ENCODE measurements at places on chromosomes 3 and 15. TPM values are rescaled to one million over a fixed set of nuclear protein-coding genes. Genes with fewer than 3 reads are reported as not detected.
A peak's percentile ranks its signal among the peaks of the same experiment; 100 is the strongest.

The DNASE1L3 gene
- total RNA-seq: not detected

The CTXN2 gene
- not detected for total RNA-seq

The RTP1 gene
- not detected for total RNA-seq

The CASR gene
- total RNA-seq: not detected

The FAM81A gene
- not detected for total RNA-seq

The PRSS50 gene
- not detected for total RNA-seq

The CIP2A gene
- total RNA-seq: 9.0 TPM

The RPL14 gene
- 1,629 TPM for total RNA-seq

The RASGRP1 gene
- 0.26 TPM for total RNA-seq

The CIB2 gene
- 7.6 TPM for total RNA-seq

The IL12A gene
- total RNA-seq: not detected

The ADIPOQ gene
- total RNA-seq: not detected

DNA sequence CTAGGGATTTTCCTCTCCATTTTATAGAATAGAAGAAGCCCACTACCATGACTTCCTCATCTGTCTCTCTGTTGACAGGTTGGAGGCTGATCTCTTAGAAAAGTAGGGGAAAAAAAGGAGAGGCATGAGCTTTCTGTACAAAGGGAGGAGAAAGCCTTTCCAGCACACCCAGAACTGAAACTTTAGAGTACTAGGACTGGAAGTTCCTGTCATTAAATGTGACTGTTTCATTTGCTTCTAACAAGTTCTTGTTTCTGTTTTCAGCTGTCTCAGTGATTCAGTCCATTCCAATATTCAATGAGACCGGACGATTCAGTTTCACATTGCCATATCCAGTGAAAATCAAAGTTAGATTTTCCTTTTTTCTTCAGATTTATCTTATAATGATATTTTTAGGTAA, 39.0 kb downstream of the INTS14 start:
- peaks cover 8% of the 10 kb centered on the region for H3K4me1 ChIP-seq
- no peaks in the 10 kb centered on the region for H3K27me3 ChIP-seq
- no peak overlapping the region for H3K27ac ChIP-seq
- H3K36me3 ChIP-seq: peaks cover 49% of the 10 kb centered on the region
- no peak overlapping the region for H3K4me3 ChIP-seq

DNA sequence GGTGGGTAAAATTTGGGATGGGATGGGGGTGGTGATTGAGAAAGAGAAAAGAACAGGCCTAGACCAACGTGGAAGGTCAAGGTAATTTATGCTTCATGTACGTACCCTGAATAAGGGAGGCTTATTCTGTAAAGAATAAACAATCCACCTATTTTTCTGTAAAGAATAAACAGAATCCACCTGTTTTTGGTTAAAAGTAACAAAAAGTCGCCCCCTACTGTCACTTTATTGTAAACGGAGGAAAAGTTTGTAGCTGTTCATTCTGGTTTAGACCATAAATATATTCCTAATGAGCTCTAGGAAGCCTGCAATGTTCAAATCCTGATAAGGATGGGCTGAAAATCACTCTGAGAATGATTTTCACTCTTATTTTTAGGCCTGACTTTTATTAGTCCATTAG, 23.5 kb upstream of the SQOR start:
- no peak overlapping the region for H3K27ac ChIP-seq
- no peaks in the 10 kb centered on the region for H3K27me3 ChIP-seq
- H3K4me1 ChIP-seq: peaks cover 8% of the 10 kb centered on the region
- no peak for DNase-seq

GRCh38 chr15:66149871-66150270, 103.7 kb downstream of the MEGF11 start:
- no peaks in the 10 kb centered on the region for H3K36me3 ChIP-seq
- H3K27me3 ChIP-seq: peaks cover 65% of the 10 kb centered on the region
- no peak overlapping the region for H3K27ac ChIP-seq
- no peak for DNase-seq

DNA sequence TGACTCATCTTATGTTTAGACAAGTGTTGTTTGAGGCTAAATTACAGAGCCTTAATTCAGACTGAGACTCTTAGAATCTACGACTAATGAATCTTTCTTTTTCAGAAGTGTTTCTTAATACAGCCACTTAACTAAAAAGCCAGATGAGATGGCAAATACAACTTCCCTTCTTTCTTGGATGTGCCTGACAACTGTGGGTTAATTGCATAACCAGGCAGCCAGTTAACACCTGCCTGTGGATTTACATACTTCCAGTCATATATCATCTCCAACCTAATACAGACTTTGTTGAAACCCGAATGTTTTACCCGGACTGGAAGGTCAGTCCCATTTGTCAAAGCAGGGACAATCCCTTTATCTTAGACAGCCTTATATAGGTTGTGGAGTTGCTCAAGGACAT, 297.6 kb downstream of the VPS13C start:
- H3K27me3 ChIP-seq: no peaks in the 10 kb centered on the region
- no peak overlapping the region for H3K27ac ChIP-seq
- no peaks in the 10 kb centered on the region for H3K36me3 ChIP-seq

GRCh38 chr3:197730200-197730599, 6.5 kb downstream of the RUBCN start:
- H3K27me3 ChIP-seq: no peaks in the 10 kb centered on the region
- H3K27ac ChIP-seq: peak overlapping the region; percentile 91
- peaks cover 3% of the 10 kb centered on the region for H3K36me3 ChIP-seq
- peaks cover 15% of the 10 kb centered on the region for H3K4me1 ChIP-seq
- no peak for DNase-seq

GRCh38 chr3:127254730-127255129, 33.1 kb downstream of the PRR20G start:
- H3K27ac ChIP-seq: no peak overlapping the region
- no peaks in the 10 kb centered on the region for H3K4me1 ChIP-seq
- peak; percentile 60 for DNase-seq

DNA sequence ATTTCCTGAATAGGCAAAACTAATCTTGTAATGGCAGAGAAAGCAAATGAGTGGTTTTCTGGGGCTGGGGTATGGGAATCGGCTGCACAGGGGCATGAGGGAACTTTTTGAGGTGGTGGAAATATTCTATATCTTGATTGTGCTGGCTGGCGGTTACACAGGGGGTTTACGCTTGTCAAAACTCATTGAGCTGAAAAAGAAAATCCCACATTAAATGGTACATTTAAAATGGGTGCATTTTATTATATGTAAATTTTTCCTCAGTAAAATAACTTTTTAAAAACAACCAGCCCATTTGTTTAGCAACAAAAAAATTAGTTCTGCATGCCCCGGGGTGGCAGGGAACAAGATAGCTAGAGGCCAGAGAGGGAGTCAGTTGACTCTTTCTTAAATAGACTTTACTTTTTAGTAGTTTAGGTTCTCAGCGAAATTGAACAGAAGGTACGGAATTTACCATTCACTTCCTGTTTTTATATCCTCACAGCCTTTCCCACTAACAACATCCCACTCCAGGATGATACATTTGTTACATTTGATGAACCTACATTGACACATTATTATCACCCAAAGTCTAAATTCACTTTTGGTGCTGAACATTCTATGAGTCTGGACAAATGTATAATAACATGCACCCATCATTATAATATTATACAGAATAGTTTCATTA, 41.2 kb upstream of the BCL2A1 start:
- peaks cover 2% of the 10 kb centered on the region for H3K4me1 ChIP-seq
- no peak overlapping the region for H3K4me3 ChIP-seq
- no peaks in the 10 kb centered on the region for H3K36me3 ChIP-seq
- no peaks in the 10 kb centered on the region for H3K27me3 ChIP-seq
- no peak overlapping the region for H3K27ac ChIP-seq
- no peak for DNase-seq

GRCh38 chr3:159964166-159964973, 24.3 kb upstream of the IL12A start:
- no peak for DNase-seq
- H3K27me3 ChIP-seq: no peaks in the 10 kb centered on the region
- H3K4me1 ChIP-seq: peaks cover 12% of the 10 kb centered on the region
- no peaks in the 10 kb centered on the region for H3K36me3 ChIP-seq
- no peak overlapping the region for H3K4me3 ChIP-seq

- peak overlapping the region; percentile 95 for H3K27ac ChIP-seq
- peaks cover 2% of the 10 kb centered on the region for H3K36me3 ChIP-seq
- peaks cover 27% of the 10 kb centered on the region for H3K4me1 ChIP-seq
- H3K27me3 ChIP-seq: no peaks in the 10 kb centered on the region
- no peak overlapping the region for H3K4me3 ChIP-seq
Observed at GRCh38 chr3:24145481-24145880, 200.4 kb downstream of the NR1D2 start.

- no peak overlapping the region for H3K4me3 ChIP-seq
- DNase-seq: no peak
- no peaks in the 10 kb centered on the region for H3K27me3 ChIP-seq
- peaks cover 5% of the 10 kb centered on the region for H3K36me3 ChIP-seq
- H3K4me1 ChIP-seq: peaks cover 71% of the 10 kb centered on the region
Observed at GRCh38 chr3:29690686-29691353, 409.9 kb downstream of the RBMS3 start.

DNA sequence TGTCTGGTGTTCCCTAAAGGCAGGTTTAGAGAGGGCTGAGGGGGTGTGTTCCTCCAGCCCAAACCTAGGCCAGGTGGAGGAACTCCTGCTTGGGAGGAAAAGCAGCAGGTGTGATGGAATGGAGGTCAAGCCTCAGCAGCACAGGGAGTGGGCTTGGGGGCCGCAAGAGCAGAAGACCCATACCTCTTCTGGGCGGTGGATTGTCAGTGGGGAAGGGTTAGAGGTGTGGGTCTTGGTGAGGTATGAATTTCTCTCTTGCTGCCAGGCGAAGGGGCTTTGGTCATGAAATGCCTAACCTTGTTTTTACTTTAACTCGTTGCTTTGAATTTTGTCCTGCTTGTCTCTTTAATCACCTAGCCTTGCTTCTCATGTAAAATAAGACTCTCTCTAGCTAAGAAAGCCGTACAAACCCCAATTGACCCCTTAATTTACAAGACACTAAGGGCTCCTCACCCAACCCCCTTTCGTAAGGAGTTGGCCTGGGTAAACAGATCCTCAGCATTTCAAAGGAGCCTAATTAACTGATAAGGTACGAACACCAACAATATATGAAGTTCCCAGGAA, 38.9 kb downstream of the DHX30 start:
- no peaks in the 10 kb centered on the region for H3K27me3 ChIP-seq
- H3K36me3 ChIP-seq: peaks cover 38% of the 10 kb centered on the region

DNA sequence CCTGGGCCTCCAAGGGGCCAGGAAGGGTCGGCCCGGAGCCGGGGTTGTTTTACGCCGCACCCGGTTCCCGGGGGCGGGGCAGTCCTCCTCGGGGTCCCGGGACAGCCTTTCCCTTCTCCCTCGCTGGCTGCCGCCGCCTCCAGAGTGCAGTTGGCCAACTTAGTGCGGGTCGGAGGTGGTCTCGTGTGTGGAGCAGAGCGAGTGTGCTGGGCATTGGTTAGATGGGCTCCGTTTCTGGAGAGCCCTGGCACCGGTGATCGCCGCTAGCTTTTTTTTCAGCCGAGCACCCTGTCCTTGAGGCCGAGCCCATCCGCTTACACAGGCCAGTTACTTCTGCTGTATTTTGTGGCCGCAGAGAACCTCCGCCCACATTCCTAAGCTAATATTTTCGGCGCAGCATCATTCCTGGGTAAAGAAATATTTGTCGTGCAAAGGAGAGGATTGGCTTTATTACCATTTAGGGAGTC, 585 bp downstream of the KIF23 start:
- H3K4me3 ChIP-seq: peak overlapping the region; percentile 88
- no peaks in the 10 kb centered on the region for H3K27me3 ChIP-seq
- DNase-seq: no peak
- H3K27ac ChIP-seq: peak overlapping the region; percentile 87
- H3K36me3 ChIP-seq: peaks cover 3% of the 10 kb centered on the region

- DNase-seq: no peak
- H3K4me3 ChIP-seq: no peak overlapping the region
- peaks cover 24% of the 10 kb centered on the region for H3K27me3 ChIP-seq
- no peaks in the 10 kb centered on the region for H3K36me3 ChIP-seq
- H3K27ac ChIP-seq: no peak overlapping the region
Observed at GRCh38 chr3:63354160-63354559, 76.1 kb downstream of the SYNPR start.

DNA sequence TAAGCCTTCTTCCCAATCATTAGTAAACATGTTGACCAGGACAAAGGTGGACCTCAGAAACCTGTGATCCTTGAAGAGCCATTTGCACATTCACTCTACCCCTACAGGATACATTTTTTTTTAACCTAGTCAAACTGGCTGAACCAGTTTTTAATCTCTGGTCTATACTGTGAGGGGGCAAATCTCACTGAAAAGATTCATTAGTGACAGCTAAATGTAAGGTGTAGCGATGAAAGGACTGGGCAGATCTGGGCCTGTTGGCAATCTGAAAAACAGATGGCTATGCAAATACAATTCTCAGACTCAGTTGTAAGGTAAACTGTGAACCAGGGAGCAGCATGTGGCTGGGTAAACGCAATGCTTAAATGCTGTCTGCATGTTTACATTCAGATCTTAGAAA, 75.6 kb upstream of the SNTN start:
- no peak overlapping the region for H3K27ac ChIP-seq
- no peak for DNase-seq
- peaks cover 3% of the 10 kb centered on the region for H3K27me3 ChIP-seq
- H3K4me3 ChIP-seq: no peak overlapping the region

DNA sequence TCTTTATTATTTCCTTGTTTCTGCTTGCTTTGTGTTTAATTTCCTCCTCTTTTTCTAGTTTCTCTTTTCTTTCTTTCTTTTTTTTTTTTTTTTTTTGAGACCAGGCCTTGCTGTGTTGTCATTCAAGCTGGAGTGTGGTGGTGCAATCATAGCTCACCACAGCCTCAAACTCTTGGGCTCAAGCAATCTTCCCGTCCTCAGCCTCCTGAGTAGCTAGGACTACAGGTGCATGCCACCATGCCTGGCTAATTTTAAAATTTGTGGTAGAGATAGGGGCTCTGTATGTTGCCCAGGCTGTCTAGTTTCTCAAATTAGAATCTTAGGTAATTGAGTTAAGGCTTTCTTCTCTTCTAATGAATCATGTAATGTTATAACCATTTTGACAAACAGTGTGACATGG, 22.4 kb downstream of the SLMAP start:
- peak overlapping the region; percentile 27 for H3K27ac ChIP-seq
- H3K4me1 ChIP-seq: peaks cover 15% of the 10 kb centered on the region
- H3K4me3 ChIP-seq: no peak overlapping the region
- no peaks in the 10 kb centered on the region for H3K36me3 ChIP-seq

- no peak for DNase-seq
- H3K36me3 ChIP-seq: no peaks in the 10 kb centered on the region
- no peak overlapping the region for H3K27ac ChIP-seq
- H3K27me3 ChIP-seq: no peaks in the 10 kb centered on the region
- H3K4me3 ChIP-seq: no peak overlapping the region
Observed at GRCh38 chr3:374459-374858, 177.9 kb downstream of the CHL1 start.

DNA sequence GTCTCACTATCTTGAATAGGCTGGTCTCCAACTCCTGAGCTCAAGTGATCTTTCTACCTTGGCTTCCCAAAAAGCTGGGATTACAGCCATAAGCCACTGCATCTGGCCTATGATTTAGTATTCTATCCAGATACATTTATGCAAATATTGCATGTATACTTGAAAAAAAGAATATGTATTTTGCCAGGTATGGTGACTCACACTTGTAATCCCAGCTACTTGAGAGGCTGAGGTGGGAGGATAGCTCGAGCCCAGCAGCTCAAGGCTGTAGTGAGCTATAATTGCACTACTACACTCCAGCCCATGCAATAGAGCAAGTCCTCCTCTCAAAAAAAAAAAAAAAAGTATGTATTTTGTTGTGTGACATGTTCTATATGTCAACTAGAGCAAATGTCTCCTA, 54.4 kb downstream of the SLC15A2 start:
- H3K27me3 ChIP-seq: no peaks in the 10 kb centered on the region
- H3K27ac ChIP-seq: no peak overlapping the region
- H3K4me1 ChIP-seq: no peaks in the 10 kb centered on the region
- DNase-seq: no peak
- no peaks in the 10 kb centered on the region for H3K36me3 ChIP-seq
